Foreskin keratinocyte (primary cell): ENCODE measurements at places on chromosomes 11 and 22.

GRCh38 chr11:76700177-76701100 lies 29.9 kb upstream of the LRRC32 start:
- DNase-seq = peak; percentile 14

- peak; percentile 81 for DNase-seq
Observed at GRCh38 chr22:41273128-41273527, 12.9 kb downstream of the RANGAP1 start.

DNA sequence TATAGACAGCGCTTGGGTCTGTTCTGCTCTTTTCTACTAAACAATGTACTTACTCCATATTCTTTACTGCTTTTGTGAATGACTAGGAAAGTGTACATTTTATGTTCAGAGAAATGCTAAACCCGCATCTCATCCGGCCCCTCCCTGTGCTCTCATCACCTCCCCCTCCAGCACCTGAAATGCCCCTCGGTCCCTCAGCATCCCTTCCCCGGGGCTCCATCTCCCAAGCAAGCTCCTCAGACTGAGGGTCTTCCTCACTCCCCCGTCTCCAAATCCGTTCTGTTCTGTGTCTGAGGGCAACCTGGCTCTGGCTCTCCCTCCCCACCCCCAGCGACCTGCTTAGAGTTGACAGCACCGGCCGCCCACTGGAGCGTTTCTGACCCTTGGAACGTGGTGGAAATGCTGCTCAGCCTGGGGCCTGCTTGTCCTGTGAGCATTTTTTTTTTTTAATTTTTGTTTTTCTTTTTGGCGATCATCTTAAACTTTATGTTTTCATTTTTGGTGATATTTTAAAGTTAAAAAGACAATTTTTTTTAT lies 1.4 kb downstream of the SELENOO start:
- no peak for DNase-seq

- no peak for DNase-seq
Observed at GRCh38 chr11:47485107-47485506, 36.2 kb upstream of the RAPSN start.

DNA sequence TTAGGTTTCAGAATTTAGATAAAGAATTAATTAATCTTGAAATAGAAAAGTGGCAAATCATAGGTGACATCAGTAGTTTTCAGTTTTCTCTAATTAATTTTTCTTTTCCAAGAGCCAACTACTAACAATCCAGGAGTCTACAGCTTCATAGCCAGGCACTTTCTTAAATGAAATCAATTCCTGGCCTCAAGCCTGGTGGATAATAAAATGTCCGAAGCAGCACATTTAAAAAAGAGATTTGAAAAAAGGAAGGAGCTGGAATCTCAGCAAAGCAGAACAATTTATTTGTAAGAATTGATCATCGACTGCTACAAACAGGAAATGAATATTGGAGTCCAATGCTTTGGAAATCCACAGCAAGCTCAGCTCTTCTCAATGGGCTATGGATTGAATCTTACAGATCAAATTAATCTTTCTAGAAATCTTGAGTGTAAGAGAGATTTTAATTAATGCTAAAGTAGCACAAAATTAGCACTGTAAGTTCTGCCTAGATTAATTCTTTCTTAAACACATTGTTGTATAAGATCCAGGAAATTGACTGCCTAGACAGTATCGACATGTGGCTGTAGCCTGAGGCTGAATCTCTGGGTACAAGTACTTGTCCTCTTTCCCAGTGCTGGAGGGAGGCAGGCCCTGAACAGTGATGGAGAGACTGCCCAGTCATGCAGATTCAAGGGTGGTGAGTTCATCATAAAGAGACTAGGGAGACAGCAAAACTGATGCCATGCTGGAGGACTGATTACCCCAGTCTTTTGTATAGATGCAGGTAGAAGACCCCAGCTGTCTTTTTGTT lies 167.8 kb upstream of the POU2AF2 start:
- DNase-seq = no peak

GRCh38 chr11:36427079-36427478 lies 83.0 kb downstream of the TRAF6 start:
- no peak for DNase-seq

GRCh38 chr11:57360991-57361390 lies 20.0 kb downstream of the PRG3 start:
- DNase-seq = no peak

GRCh38 chr22:30040499-30041260 lies 39.6 kb upstream of the HORMAD2 start:
- DNase-seq = no peak

DNA sequence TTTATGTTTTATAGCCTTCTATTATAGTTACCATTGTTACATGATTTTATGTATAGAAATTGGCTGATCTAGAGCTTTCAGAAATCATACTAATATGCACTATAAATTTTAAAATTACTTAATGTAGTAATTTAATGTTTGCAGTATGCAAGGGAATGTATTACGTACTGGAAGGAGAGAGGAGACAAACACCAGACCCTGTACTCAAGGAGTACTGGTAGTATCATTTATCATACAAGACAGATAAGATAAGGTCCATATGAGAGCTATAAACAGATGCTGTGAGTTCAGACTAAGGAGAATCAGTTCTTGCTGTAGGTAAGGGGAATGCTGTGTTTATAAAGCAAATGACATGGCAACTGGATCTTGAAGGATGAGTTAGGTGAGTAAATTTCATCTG lies 765 bp downstream of the BCO2 start:
- DNase-seq = no peak

- DNase-seq = no peak
Observed at GRCh38 chr11:61587541-61587941, 6.7 kb upstream of the SYT7 start.

DNA sequence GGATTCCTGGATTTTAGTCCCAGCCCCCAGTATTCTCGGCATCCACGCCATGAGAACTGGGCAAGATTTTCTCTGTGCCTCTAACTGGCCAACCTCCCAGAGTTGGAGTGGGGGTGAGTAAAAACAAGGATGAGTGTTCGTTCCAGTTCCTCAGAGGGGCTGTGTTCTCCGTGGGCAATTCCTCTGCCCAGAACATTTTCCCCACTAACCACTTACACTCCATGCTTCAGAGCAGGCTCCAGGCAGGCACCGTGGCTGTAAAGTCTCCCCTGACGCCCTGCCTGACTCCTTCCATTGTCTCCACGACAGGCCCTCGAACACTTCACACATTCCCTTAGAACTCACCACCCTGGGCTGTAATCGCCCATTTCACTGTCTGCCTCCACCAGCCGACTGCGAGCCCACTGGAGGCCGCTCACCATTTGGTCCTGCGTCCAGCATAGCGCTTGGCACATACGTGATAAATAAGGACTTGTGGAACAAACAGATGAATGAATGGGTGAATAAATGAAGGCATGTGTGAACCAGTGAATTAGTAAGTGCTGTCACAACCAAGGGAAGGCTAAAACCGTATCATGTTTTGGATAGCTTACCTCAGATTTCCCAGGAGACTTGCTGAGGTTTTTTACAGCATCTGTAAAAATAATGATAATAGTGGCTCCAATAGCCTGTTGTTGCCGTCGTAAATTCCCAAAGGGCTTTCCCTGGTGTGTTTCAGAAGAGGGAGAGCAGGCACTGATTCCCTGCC lies 6.1 kb downstream of the APLNR start:
- no peak for DNase-seq

DNA sequence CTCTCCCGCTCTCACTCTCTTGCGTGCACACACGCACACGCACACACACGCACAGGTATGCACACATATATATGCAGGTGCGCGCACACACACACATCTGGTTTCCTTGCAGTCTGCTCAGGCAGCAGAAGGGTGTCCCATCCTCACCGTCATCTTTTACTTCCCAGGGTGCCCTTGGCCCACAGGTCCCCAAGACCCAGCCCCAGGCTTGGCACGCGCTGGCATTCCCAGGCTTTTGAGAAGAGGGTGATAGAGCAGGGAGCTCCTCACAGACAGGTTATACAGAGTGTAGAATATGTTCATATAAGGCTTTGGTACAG lies 52.0 kb upstream of the SPATA19 start:
- no peak for DNase-seq

DNA sequence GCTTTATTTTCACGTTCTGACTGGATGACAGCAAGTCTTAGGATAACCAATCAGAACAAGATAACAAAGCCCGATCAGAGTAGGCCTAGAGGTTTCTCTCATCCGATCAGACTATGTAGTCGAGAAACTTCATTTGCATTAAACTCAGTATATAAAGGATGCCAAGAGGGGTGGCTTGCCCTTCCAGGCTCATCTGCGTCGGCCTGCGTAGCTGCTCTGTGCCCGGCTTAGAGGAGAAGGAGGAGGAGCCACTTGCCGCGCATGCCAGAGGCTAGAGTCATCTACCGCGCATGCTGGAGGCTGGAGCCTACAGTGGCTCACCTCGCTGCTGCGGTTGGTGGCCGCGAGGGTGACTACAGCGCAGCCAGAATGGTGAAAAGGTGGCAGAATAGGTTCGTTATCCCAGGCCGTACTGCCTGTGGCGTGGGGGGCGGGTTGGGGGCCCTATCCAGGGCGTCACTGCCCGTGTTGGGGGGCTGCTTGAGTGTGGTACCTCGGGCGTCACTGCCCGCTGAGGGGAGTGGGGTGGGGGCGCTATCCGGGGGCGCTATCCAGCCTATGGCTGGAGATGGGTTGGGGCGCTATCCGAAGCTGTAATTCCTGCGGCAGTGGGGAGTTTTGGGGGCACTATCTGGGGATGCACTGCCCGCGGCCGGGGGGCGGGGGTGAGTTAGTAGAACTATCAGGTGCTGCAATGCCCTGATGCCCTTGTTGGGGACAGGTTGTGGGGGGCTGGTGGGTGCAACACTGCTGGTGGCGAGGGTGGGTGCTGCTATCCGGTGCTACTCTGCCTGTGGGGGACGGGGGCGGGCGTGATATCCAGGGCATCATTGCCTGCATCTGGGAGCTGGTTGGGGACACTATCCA lies at the start of gene RFPL2:
Gene RFPL2, minus strand, starts transcription at position 218 of the 867 bp plus-strand sequence. CDS start 2,622 bp downstream, outside the sequence.
- DNase-seq = peak; percentile 53

GRCh38 chr11:64976651-64977050 lies 4.7 kb upstream of the MAJIN start:
- no peak for DNase-seq

DNA sequence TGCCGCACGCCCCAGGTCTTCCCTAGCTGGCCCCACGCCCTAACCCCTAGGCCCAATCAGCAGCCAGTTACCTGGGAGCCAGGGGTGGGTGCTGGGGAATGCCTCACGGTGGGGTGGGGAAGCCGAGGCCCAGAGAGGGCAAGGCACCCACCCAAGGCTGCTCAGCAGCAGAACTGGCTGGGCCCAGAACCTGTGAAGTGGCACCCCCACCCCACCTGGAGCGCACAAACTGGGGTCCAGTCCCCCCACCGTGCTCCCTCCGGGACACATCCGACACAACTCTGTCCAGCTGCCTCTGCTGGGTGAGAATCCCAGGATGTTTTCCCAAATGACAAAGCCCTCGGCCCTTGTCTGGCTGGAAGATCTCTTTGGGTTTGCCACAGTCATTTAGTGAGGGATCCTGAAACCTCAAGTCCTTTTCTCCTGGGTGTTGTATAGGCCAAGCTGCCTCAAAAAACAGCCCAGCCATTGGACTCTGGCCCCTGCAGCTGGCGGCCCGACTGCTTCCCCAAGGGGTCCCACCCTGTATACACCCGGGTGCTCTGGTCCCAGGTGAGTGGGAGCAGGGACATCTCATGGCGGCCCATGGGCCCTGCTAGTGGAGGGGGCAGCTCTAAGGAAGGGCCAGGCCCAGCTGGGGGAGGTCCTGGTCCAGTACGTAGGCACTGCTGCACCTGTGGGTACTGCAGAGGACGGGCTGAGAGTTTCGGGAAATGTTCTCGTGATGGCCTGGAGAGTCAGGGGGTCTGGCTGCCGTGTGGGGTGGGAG lies 20.9 kb downstream of the TSSC4 start:
- no peak for DNase-seq

DNA sequence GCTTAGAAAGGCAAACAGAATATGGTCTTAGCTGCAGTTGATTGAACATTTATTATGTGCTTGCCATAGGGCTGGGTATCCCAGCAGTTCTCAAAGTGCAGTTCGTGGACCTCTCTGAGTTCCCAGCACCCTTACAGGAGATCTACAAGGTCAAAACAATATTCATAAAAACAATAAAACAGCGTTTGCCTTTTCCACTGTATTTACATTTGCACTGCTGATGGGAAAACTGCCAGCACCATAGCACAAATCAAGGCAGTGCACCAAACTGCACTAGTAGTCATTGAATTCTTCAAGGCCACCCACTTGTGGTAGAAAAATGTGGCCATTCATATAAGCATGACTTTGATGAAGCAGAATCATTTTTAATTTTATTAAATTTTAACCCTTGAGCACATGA lies 128.1 kb downstream of the CCDC34 start:
- DNase-seq = no peak

DNA sequence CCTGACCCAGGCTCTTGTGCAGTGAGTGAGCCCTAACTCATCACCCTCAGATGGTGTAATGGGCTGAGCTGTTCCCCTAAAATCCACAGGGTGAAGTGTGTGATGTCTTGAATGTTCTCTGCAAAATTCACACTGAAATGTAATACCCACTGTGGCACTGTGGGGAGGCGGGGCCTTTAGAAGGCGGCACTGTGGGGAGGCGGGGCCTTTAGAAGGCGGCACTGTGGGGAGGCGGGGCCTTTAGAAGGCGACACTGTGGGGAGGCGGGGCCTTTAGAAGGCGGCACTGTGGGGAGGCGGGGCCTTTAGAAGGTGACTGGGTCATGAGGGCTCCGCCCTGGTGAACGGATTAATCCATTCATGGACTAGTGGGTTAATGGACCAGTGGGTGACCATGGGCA lies 33.0 kb downstream of the CHID1 start:
- no peak for DNase-seq

- DNase-seq = no peak
Observed at GRCh38 chr22:37930270-37930951, 23.0 kb downstream of the C22orf23 start.

- DNase-seq = no peak
Observed at GRCh38 chr11:35478471-35479091, 46.8 kb downstream of the PAMR1 start.

- no peak for DNase-seq
Observed at GRCh38 chr11:124581817-124582216, 12.0 kb downstream of the OR8A1 start.

DNA sequence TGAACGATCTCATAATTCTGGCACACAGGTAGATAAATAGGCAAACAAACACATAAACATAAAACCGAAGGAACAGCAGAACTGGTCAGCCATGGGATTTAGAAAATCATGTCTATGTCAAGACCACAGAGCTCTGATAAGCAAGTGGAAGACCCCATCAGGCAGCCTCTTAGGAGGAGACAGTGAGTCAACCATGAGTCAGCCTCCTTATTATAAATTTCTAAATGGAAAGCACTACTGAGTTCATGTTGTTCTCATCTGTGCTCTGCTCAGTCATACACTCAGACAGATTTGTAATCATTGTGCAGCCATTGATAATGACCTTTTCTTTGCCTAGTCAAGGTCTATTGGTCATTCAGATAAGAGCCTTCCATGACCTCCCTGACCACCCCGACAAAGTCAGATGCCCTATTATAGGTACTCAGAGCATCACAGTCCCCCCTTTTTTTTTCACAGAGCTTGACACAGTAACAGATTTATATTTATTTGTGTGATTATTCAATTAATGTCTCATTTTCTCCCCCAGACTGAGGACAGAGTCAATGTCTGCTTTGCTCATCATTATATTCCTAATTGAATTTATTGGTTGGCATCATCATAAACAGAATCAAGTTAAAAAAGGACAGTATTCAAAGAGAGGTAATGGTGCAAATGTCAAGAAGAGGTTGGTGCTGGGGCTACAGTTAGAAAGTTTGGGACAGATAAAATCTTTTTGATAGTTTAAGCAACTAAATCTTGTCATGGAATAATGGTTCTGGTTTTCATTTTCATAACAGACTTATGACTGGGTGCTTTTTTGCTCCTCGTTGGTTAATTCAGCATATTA lies 579.7 kb upstream of the CCDC90B start:
- DNase-seq = peak; percentile 31

GRCh38 chr11:128179512-128179911 lies 407.8 kb downstream of the ETS1 start:
- DNase-seq = no peak

- no peak for DNase-seq
Observed at GRCh38 chr22:49965091-49966040, 4.8 kb downstream of the PIM3 start.
